ENCODE measurements at places on chromosomes 1 and 21.

GRCh38 chr1:94542088-94542870, 720 bp upstream of the F3 start:
- DNase-seq = no peak

GRCh38 chr1:219812491-219813203, 115.7 kb downstream of the SLC30A10 start:
- no peak for DNase-seq

DNA sequence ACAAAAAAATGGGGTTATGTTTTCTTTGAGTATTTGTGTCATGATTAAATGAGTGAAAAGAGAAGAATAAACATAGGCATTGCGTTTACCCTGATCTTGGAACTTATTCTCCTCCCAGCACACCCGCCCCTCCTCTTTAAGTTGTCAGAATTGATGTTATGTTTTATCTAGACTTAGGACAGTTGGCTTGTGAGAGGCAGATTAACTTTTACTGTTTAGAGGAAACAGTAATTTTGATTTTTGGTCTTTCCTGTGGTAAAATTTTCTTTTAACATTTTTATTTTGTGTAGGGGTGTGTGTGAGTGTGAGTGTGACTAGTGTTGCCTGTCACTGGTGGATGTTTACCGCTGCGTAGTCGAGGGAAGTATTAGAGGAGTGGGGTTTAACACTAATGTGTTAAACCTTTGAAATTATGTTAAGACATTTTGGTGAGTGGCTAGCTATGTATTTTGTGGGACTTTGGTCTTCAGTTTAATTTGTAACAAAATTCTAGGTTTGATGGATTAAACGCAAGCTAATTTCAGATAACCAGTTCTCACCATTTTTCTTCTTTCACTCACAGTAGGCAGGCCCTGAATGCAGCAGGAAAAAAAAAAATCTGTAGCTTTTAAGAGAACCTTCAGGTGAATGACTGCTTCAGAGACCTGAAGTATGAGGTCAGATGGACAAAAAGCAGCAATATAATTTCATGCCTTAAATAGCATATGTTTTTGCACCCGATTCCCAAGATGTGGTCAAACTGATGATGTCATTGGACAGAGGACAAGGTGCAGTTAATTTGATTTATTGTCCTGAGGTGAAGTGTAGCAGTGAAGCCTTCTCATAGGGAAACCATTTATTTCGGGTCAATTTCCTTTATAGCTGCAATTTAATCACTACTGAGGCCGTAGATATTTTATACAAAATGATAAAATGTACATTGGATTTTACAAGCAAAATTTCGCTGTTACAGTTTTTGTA, 2.7 kb downstream of the POU2F1 start:
- DNase-seq = no peak

GRCh38 chr1:232621050-232621449, 8.9 kb downstream of the SIPA1L2 start:
- DNase-seq = no peak

GRCh38 chr1:248243204-248243603, 12.0 kb downstream of the OR2M4 start:
- peak; percentile 34 for DNase-seq

DNA sequence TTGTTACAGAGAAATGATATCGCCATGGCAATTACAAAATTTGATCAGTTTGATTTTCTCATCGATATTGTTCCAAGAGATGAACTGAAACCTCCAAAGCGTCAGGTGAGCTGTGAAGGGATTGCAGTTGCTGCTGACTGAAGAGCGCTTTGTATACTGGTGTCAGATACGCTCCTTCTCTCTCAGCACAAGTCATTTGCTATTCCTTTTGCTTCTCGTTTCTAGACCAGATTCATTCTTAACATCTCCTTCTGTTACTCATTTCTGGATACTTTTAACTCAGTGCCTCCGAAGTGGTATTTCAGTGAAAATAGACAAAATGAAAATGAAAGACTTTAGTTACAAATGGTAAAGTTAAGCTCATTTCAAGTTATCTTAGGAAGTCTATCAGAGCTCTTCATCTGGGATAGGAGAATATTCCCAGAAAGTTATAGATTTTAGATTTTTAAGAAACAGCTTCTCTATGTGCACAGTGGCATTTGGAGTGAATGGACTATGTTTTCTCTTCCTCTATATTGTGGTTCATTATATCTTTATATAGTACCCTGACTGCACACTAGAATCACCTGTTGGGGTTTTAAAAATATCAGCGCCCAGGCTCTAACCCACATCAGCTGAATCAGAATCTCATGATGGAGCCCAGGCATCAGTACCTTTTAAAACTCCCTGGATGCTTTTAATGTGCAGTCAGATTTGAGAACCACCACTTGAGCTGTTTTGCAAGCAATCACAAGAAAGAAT, 30.3 kb upstream of the KCNQ4 start:
- DNase-seq = no peak

DNA sequence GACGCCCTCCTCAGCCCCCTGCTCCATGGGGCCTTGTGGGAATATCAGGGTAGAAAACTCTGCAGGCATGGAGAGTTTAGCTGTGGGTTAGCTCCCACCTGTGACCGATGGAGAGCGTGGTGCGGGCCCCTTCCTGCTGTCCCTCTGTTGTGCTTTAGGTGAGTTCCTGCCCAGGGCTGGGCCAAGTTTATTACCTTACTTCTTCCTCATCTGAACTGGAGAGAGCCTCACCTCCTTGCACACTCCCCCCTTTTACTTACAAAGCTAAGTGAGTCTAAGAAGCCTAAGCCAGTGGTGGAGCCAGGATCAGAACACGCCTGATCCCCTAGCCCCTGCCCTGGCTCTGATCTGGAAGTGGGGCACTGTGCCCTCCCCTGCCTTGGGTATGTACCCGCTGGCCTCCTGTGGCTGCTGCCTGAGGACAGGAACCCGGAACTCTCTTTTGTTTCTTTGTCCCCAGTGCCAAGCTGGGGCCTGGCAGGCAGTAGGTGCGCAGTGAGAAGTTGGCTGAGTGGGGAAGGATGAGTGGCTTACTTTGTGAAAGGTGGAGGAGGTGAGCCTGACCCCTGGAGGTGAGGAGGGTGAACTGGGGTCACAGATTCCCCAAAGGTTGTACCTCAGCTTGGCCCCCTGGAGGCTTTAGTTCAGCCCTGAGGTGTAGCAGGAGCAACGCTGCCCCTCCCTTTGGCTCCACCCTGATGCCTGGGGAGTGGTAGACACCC, 32.9 kb downstream of the ARHGEF10L start:
- no peak for DNase-seq

DNA sequence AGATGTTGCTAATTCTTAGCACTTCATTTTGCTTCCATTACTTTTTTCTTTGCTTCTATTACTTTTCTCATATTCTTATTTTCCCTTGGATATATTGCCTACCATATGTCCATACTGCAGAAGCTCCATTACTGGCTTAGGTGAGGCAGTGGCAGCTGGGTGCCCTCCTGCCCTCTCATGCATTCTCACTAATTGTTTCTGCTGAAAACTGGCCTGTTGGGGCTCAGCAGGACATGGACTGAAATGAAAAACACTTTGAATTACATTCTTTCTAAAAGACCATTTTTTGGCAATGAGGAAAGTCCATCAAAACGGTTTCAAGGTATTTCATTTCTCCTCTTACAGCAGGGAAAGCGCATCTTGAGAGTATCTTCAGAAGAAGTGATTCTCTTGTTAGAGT, 122.9 kb downstream of the MAST2 start:
- no peak for DNase-seq

GRCh38 chr1:22512873-22513272, 50.4 kb upstream of the EPHA8 start:
- DNase-seq = no peak

DNA sequence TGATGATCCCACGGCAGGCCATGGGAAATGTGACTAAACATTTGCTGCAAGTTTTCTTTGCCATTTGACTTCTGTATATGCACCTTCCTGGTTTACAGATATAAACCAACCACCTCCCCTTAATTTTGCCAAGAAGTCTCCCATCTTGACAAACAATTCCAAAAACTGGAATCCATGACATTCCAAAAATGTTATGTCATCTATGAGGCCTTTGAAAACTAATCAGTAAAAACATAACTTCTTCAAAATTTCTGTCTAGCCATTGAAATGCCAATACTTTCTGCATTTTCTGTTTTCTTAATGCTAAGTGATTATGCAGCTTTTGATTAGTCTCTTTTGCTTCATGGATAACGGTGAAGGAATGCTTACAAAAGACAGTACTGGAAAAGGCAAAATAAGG, 84.1 kb downstream of the LYST start:
- no peak for DNase-seq

GRCh38 chr1:117633936-117634335, 28.1 kb downstream of the TENT5C start:
- DNase-seq = no peak

DNA sequence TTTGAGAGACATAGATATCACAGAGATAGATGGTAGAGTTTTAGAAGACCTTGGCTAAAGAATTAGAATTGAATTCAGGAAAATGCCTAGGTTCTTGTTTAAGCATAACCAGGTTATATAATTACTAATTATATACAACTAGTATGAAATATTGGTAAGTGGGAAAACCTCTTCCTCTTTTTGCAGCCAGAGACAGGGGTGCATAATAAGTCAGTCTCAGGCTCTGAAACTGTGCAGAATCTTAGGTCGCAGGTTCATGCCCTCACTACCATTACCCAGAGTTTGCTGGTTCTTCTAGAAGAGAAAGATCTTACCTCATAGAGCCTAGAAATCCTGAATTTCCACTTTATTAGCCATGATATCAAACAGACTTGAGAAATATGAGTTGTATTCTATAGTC, 183.3 kb downstream of the NEK7 start:
- DNase-seq = no peak

DNA sequence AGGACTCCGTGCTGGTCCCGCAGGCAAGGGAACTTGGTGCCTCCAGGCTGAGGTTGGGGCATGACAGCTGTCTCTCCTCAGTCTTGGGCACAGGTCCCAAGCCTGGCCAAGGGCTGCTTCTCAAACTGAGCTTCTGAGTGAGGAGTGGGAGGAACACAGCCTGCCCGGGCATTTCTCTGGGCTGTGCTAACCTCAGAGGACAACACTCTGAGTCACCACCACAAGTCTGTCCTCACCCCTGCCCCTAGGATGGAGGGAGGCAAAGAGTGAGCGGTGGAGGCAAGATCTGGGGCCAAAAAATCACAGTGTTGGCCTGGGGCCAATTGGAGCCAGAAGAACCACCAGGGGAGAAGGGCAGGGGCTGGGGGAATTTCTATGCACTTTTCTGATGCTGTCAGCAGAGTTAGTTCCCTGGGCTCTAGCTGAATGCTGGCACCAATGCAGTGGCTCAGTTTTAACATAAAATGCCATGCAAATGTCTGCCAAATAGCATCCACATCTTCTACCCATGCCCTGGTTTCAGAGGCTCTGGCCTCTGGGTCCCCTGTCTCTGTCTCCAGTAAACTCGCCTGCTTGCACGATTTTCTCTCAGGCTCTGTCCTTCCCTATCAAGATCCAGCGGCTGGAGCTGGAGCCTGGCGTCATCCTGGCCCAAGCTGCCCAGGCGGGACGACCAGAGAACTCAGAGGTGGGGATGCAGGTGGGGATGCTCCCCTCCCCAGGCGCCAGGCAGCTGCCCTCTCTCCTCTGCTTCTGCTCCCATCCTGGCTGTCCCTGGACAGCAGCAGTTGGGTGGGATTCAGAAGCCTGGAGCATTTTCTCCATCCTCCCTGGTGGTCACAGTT, 11.0 kb upstream of the CDK18 start:
- DNase-seq = no peak

DNA sequence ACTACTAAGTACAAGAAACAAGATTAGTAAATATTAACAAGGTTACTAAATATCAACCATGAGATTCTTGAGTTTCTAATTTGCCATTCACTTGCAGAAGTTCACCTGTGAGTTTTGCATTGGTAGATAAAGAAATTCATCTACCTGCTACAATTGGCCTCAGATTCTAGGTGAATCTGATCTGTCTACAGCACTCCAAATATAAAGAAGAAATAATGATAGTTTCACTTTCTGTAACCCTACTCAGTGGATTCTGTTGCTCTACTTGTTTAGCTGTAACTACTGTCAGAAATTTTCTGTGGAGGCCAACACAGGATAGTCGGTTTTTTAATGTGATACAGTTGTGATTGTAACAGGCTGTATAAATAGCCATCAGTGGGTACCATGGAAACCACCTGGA, 118.6 kb downstream of the NR5A2 start:
- no peak for DNase-seq

GRCh38 chr1:23664837-23665795, 26.5 kb upstream of the RPL11 start:
- DNase-seq = no peak

GRCh38 chr21:14519000-14519399, 27.1 kb downstream of the SAMSN1 start:
- no peak for DNase-seq

DNA sequence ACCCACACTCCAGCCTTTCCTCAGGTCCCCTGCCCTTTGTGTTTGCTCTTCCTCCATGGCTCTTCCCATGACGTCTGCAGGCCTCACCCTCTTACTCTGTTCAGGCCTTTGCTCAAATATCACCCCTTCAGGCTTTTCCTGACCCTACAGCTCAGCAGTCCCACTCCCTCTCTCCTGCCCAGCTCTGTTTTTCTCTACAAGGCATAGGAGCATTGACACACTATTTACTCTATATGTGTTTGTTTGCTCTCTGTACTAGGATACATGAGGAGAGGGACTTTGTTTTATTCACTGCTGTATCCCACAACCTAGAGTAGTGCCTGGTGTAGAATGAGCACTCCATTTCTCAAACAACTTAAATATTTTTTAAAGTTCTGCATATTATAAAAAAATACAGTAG, 107.4 kb upstream of the COA6 start:
- DNase-seq = no peak

GRCh38 chr1:241638909-241639622, 1.1 kb downstream of the CHML start:
- no peak for DNase-seq

GRCh38 chr1:212213784-212214183, 71.4 kb upstream of the PPP2R5A start:
- no peak for DNase-seq

DNA sequence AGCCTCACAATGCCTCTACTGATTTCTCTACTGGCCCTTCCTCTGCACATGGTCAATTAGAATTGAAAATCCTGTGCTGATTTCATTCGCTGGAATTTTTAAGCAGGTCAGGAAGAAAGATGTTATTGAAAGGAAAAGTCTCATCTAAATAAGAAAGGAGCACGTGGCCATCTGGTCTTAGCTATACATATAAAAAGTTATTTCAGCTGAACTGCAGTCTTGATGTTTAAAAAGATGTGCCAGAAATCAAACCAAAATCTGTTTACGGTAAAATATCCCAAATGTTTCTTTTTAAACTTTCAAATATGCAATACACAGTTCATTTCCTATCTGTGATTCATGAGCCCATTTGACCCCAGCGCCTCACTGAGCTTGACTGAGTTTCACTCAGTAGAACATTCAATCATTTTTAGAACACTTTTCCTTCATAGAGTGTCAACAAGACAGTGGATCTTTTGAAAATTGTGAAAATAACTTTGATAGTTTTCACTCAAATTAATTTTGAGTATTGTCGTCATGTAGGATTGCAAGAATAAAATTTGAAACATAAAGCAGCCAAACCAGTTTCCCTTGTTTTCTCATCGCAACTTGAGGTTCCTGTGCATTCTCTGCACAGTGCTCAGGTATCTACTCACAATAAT, 293.6 kb downstream of the PTPRC start:
- DNase-seq = no peak

GRCh38 chr21:25234857-25235801, 372.2 kb downstream of the MRPL39 start:
- DNase-seq = no peak
